ENCODE measurements at places on chromosomes 16 and 17.

GRCh38 chr17:50079334-50080095 lies 15.6 kb upstream of the PDK2 start:
- DNase-seq: no peak

DNA sequence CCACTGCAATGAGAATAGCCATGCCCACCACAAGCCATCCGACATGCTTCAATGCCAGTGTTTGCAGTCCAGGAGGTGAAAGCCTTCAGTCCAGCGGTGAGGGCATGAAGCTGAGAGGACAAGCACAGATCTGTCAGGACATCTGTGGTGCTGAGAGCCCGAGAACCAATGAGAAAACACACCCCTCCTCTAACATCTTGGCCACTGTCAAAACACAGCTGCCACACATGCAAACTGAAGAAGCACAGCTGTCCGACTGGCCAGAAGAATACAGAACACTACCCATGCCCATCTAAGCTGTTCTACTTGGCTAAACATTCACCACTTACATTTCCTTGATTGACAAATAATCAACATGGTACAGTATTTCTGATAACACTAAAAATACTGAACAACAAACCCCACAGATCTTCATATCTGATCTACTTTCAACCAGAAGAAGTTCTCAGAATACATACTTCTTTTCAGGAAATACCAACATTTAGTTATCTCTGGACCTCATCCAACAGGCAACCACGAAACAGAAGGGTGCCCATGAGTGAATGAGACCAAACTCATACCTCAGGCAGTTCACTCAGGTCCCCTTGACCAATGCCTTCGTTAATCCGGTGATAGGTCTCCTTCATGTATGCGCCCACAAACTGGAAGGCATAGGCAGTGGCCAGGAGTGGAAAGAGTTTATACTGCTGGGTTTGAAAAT lies 10.2 kb upstream of the FBF1 start:
- no peak for DNase-seq

GRCh38 chr16:54633943-54634362 lies 296.7 kb upstream of the IRX5 start:
- no peak for DNase-seq

GRCh38 chr17:16086957-16087356 lies 87.3 kb downstream of the TTC19 start:
- DNase-seq: no peak
